Stimulated activated CD8-positive, alpha-beta memory T cell treated with anti-CD3 and anti-CD28 coated beads, Interleukin-12 subunit alpha, Interleukin-12 subunit beta, amount 100 ng/mL, for 4 hours (primary cell): ENCODE measurements at places on chromosomes 6 and 20.
A peak's percentile ranks its signal among the peaks of the same experiment; 100 is the strongest.

- no peak for DNase-seq
Measured at GRCh38 chr20:57568088-57568896, 7.4 kb downstream of the PCK1 start.

DNA sequence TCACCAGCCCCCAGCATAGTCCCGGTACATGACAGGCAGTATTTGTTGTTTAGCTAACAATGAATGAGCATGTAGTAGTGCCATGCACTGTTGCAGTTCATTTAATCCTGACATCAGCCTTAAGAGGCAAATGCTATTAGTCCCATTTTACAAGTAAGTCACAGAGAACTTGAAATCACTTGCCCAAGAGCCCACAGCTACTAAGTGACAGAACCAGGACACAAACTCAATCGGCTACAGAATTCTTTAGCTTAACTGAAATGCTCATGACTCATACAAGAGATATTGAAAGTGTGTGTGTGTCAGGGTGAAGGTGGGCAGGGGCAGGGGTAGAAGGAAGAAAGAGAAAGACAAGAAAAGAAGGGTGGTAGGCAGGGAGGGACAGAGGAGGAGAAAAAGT lies 52.7 kb downstream of the UNC5CL start:
- DNase-seq: no peak

- no peak for DNase-seq
Measured at GRCh38 chr6:38942442-38942841, 106.1 kb upstream of the GLP1R start.

- no peak for DNase-seq
Measured at GRCh38 chr6:147278891-147279290, 74.7 kb downstream of the STXBP5 start.

GRCh38 chr6:24149296-24149695 lies 23.3 kb downstream of the NRSN1 start:
- no peak for DNase-seq

DNA sequence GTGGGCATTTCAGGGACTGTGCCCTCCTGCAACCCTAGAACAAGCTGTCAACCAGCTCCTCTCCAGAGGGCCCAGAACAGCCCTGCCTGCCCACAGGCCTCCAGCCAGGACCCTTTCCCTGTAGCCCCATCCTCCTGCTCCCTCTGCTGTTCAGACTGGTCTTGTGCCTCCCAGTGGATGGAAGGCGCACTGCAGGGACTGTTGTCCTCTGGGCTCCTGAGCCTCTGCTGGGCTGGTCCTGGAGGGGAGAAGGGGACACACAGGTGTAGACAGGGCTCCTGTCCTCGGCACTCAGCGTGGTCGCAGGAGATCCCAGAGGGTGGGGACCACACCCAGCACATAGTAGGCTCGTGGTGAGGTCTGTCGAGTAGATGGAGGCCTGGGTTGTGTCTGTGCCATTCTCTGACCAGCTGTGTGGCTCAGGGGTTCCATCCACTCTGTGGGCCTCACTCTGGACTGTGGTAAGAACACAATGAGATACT lies 11.5 kb downstream of the ITPR3 start:
- DNase-seq: peak; percentile 31

DNA sequence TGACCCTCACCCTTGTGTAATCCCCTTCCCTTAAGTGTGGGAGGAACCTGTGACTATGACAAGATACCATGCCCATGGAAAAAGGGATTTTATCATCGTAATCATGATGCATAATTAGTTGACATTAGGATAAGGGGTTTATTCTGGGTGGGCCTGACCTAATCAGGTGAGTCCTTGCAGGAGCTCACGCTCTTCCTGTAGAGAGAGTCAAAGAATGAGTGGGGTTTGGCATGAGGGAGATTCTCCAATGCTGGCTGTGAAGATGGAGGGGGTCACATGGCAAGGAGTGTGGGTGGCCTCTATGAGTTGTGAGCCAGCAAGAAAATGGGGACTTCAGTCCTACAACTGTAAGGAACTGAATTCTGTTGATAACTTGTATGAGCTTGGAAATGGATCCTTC lies 342.0 kb upstream of the TSHZ2 start:
- DNase-seq: no peak

GRCh38 chr20:23234311-23235078 lies 116.1 kb upstream of the NXT1 start:
- DNase-seq: no peak

GRCh38 chr6:133827766-133828165 lies 61.1 kb upstream of the TCF21 start:
- DNase-seq: no peak

DNA sequence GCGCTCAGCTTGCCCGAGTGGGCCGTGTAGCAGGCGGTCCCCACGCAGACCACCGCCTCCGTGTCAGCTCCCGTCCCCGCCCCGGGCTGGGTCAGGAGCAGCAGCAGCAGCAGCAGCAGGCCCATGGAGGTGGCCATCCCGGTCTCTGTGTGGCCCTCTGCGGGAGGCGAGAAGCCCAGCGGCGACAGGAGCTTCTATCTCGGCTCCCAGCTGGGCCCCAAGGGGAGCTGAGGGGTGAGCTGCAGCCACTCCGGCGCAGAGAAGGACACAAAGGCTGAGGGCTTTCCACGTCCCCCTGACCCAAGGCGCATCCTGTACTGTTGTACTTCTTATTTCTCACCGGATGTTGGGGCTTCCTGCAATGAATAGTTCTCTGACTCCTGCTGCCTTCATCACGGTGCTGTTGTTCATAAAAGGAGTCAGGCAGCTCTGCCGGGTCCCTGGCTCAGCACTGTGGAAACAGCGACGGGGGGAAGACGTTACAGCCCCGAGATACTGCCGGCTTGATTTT lies at the start of gene CD93:
CD93 (minus strand) TSS at position 269 of the 511 bp plus-strand sequence; CDS start at position 137, 132 bp downstream.
- no peak for DNase-seq

GRCh38 chr6:154125421-154125820 lies 86.4 kb downstream of the OPRM1 start:
- no peak for DNase-seq

DNA sequence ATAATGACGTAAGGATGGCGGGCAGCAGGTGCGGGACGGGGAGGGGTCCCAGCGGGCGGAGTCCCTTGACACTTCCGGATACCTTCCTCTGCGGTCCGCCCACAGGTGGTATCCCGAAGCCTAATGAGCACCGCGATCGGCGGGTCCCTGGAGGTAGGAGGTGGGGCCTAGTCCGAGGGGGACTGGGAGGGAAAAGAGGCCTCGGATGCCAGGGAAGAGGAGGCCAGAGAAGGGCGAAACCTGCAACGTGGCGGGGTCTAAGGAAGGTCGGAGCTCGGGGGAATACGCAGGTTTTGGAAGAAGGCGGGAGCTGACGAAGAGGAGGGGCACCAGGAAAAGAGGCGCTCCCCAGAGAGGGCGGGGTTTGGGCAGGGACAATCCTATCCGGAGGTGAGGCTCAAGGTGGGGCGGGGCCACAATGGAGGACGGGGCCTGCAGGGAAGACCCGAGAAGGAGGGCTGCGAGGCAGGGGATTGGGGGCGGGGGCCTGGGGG lies 3.7 kb downstream of the PRSS16 start:
- peak; percentile 34 for DNase-seq

DNA sequence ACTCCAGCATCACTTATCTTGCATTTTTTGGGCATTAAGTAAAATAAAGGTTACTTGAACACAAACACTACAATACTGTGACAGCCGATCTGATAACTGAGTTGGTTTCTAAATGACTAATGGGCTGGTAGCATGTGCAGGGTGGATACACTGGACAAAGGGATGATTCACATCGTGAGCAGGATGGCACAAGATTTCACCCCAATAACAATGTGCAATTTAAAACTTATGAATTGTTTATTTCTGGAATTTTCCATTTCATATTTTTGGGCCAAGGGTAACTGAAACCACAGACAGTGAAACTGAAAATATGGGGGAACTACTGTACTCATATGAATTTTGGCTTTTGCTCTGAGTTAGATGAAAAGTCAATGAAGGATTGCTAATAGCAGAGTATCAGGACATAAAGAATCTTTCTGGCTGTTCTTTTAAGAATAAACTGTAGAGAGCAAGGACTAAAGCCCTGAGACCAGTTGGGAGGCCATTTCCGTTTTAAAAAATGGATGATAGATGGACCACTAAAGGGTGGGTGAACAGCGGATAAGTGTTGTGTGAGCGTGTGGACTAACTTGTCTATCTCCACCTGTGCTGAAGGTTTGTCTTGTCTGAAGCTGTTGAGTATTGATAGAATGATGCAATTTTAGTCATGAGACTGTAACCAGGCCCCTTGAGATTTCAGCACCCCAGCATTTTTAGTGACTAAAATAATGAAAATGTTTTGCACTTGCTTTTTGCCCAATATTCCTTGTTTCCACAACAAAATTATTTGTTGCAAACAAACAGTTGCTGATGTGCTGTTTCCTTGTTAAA lies 8.2 kb downstream of the SPINT3 start:
- no peak for DNase-seq

DNA sequence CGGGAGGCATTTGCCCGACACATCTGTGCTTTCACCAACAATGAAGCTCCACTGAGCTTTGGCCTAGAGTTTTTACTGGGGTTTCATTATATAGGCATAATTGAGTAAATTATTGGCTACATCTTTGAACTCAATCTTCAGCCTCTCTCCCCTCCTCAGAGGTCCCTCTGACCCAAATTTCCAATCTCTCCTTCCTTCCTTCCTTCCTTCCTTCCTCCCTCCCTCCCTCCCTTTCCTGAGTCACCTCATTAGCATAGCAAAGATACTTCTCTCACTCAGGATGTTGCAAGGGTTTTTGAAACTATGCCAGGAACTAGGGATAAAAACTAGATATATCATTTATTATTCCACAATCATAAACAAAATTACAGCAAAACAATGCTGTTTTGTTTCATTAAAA lies 238.2 kb upstream of the PRND start:
- no peak for DNase-seq

DNA sequence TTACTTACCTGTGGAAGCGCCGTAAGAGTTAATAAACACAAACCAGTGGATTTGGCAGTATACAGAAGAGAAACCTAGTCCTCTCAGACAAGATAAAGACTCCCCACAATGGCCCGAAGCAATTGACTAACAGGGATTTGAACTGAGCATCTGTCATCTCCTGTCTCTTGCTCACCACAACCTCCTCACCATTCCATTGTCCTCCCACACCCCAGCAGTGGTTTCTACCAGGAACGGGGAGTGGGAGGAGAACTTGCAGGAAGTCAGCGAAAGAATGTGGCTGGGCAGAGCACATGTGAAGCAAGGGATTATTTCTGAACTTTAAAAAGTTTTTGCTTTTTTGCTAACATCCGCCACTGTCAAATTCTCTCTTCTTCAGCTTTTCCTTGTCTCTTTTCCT lies 24.6 kb upstream of the TAAR1 start:
- DNase-seq: no peak

DNA sequence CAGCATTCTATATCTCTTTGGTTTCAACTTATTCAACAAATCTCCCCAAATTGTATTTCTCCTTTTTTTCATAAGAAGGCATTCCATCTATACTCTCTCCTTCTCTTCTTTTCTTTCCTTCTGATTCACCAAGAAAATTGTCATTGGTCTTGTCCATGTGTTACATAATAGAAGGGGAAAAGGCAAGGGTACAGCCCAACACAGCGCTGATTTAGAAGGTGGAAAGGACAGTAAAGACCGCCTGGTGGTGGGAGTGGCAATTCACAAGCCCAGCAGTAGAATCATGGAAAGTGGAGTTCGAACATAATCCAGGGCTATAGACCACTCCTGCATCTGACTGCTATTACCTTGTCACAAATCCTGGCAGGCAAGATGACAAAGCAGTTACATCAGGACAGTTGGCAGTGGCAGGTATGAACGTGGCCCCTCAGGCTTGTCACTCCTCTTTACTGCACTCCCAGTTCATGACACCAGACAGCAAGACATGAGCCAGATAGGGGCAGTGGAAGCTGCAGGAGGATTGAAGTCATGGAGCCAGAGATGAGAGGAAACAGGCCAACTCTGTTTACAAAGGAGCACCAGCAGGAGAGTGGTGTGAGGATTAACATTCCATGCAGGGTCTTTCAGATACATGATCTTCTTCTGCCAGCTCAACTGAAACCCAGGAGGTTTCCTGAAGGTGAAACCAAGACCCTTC lies 2.1 kb upstream of the TNFAIP3 start:
- no peak for DNase-seq

- DNase-seq: no peak
Measured at GRCh38 chr6:139482287-139482686, 107.8 kb upstream of the CITED2 start.

DNA sequence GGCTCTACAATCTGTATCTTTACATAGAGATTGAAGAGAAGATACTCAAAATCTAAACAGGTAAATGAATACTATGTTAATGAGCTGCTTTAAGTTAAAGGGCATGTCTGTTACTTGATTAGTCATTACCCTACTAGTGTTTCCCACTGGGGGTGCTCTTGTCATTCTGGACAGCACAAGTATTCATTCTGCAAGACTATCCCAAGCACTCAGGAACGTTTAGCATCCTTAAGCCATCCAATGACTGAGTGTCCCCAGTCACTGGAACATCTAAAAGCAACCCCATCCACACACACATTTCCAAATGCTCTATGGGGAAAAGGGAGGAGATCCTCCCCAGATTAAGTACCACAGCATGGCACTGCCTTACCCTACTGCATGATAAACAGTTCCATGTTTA lies 25.7 kb downstream of the EZR start:
- DNase-seq: no peak

GRCh38 chr20:43220612-43221011 lies 30.9 kb upstream of the PTPRT start:
- DNase-seq: no peak

DNA sequence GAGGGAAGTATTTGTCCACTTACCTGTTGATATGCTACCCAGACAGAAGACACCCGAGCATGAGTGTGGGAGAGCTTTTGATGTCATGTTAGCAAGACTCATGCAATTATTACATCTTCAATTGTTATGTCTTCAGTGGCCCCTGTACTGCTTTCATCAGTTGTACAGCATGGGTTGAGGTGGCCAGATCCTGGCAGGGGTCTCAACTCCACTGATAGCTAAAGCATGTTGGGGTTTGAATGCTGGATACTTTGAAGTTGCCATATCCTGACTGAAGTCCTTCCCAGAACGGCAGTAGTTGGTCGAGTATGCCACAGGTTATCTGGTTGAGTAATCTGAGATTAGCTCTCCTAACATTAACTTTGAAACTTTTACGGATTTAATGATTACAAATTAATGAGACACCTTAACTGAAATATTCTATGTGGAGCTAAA lies 46.7 kb downstream of the LRRN4 start:
- DNase-seq: no peak

- no peak for DNase-seq
Measured at GRCh38 chr20:55173601-55174000, 698.2 kb downstream of the DOK5 start.

- DNase-seq: no peak
Measured at GRCh38 chr6:143528164-143528811, 16.8 kb upstream of the FUCA2 start.

DNA sequence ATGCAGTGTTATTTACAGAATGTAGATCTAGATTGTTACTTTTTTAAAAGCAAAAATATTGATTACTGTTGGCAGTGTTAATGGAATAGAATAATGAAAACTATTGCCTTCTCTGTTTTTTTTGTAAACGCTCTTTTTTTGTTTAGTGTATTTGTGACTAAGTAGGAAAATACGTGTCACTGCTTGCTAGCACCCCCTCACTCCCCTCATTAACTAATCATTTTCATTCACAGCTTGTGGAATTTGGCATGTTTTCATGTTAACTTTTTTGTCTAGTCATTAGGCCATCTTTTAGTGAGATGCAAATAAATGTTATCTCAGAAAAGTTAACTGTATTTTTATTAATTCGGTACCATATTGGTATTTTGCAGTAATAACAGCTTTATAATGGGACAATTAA lies 29.8 kb downstream of the ADGRG6 start:
- no peak for DNase-seq
